Stimulated activated CD8-positive, alpha-beta memory T cell treated with anti-CD3 and anti-CD28 coated beads, Interleukin-4, amount 100 ng/mL, for 4 hours (primary cell): ENCODE measurements at places on chromosomes 12 and 14.

- no peak for DNase-seq
Measured at GRCh38 chr12:68975811-68976210, 42.8 kb upstream of the CPM start.

DNA sequence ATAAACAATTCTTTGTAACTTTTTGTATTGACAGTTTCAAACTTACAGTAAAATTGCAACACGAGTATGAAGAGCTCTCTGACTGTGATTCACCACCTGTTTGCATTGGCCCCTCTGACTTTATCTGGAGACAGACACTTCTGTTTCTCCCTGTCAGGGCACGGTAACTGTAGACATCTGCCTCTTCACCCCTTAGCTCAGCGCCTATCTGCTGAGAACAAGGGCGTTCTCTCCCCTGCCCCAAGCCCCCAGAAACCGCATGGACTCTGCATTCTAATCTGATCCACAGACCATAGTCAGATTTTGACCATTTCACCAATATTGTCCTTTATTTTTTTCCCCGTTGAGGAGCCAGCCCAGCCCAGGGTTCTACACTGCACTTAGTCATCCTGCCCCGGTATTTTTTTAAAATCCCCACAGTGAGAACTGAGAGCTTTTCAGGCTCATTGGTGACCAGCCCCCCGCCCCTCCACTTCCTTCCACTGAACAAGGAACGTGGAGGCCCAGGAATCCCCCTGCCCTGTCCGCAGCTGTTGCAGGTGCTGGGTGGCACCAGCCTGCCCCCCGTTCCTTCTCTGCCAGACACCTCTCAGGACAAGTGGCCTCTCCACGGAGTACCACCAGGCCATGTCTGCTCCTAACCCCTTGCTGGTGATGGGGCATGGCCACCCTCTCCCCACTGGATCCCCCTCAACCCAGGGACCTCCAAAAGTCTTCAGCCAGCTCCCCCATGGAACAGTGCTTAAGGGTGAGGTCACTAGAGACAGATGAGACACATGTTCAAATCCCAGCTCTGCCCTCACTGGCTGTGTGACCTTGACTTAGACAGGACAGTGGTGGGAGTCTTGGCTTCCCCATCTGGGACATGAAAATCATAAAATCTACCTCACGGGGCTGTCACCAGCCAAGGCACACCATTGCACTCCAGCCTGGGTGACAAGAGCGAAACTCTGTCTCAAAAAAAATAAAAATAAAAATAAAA is 11.2 kb downstream of the RHOF start:
- no peak for DNase-seq

DNA sequence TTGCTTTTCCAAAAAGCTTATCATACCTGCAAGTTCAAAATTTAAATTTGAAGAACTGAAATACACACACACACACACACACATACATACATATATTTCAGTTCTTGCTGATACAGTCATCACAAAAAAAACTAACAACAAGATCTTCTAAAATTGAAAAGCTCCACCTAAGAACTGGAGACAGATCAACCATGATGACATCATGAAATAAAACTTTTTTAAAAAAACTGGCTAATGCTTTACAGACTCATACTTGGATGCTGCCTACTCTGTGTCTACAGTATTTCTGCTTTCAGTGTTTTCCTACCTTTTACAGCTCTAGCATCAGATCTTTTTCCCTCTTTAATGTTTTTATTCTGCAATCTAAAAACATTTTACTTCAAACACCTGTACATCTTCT is 261.4 kb downstream of the DIO2 start:
- no peak for DNase-seq

DNA sequence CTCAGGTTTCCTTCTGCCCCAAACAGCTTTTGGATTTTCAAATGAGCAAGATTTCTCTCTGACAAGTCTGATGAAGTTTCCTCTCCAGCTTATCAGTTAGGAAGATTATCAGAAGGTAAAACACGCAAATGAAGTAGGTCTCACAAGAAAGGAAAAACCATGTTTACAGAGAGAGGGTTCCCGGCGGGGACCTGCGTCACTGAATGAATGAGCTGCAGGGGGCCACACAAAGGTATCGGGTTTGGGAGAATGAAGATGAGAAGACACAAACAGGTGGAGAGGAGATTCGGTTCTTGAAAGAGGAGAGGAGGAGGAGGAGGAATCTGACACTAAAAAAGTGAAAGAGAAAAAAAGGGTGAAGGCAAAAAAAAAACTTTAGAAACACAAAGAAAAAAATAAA is 208.6 kb downstream of the CALM1 start:
- DNase-seq: no peak

DNA sequence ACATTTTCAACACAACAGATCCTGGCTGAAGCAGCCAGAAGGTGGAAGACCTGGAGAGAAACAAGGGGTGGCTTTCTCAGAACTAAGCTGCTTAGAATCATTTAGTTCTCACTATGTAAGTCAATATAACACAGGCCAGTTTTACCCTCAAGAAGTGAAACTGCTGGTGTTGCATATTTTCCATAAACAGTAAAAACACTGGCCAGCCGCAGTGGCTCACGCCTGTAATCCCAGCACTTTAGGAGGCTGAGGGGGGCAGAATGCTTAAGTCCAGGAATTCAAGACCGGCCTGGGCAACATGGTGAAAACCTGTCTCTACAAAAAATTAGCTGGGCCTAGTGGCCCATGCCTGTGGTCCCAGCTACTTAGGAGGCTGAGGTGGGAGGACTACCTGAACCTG is 11.6 kb downstream of the STX2 start:
- DNase-seq: no peak

GRCh38 chr12:27614866-27615265 is 81.4 kb upstream of the REP15 start:
- DNase-seq: no peak

- no peak for DNase-seq
Measured at GRCh38 chr12:63292471-63293221, 141.6 kb upstream of the AVPR1A start.

DNA sequence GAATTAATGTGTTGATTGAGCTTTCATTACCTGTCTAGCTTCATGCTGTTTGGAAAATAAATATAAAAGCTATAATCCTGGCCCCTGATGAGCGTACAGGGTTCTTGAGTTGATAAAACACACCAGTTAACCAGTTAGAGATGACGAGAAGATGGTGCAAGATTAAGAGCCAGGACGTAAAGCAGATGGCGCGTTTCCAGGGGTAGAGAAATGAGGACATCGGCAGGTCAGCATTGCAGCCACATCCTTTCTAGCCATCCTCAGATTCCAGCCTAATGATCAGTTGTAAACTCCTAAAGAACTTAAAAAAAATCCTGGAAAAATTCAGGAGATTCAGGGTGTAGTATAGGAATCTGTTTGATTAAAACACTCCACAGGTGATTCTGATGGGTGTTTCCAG is 203.7 kb downstream of the CACNA1C start:
- no peak for DNase-seq

DNA sequence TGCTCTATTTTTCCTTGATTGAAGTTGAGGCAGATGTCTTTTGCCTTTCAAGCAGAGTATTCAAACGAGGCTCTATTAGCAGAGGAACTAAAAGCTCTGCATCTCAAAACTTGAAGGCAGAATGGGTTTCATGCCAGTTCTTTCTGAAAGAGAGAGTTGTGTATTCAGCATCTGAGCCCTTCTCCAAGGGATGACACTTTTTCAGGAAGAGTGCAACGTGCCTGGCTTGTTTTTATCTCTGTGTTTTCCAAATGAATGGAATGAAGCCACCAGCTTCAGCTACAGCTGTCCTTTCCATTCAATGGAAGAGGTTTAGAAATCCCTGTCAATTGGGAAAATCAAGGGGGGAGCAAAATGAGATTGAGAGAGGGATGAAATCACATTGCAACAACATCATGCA is 14.6 kb downstream of the BEST3 start:
- no peak for DNase-seq

DNA sequence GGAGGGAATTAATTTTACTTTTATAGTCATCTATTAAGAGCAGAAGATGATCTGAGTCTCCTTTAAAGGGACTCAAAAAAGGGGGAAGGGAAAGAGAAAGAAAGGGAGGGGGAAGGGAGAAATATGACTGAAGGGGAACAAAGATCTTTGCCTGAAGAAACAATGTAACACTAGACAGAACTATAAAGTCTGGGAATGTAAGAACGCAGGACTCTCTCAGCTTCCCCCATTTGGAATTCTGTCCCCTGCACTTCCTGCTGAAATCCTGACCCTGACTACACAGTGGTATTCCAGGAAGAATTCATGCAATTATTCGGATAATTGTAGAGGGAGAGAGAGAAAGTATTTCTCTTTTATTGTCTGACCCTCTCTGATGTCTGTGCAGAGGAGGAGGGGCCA is 8.6 kb upstream of the HOXC11 start:
- no peak for DNase-seq

- no peak for DNase-seq
Measured at GRCh38 chr14:61080591-61081010, 99.6 kb downstream of the SLC38A6 start.
